ENCODE measurements at places on chromosomes 7 and 10.

GRCh38 chr10:23439961-23440889, 1.4 kb downstream of the OTUD1 start:
- DNase-seq = peak; percentile 32

DNA sequence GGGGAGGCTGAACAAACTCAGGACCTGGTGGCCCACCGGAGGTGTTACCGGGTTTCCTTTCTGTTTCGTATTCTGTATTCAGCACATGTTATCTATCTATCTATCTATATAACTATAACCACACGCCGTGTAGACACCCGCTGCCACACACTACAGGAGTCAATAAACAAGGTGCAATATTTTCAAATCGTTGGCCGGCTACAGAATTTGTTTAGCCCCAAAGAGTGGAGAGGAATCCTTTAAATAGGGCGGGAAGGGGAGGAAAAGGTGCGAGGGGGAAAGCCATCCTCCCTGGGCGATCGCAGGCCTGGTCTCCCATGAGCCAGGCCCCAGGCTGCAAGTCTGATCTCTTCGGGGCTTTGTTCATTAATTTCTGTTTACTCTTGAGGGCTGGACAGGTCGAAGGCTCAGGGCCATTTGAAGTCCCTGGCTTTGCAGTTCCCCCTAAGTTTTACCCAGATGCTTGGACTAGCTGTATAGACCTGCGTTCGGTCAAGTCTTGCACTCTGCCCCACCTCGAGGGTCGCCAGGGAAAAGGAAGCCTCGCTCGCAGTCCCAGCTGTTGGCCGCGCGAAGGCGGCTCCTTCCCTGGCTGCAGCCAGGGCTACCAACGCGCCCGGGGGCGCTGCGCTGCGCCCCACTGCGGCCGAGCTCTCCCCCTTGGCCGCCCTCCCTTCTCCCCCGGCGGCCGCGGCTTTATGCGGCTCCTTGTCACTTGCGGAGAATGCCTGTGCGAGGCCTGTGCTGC, 3.8 kb downstream of the NKX2-3 start:
- no peak for DNase-seq

DNA sequence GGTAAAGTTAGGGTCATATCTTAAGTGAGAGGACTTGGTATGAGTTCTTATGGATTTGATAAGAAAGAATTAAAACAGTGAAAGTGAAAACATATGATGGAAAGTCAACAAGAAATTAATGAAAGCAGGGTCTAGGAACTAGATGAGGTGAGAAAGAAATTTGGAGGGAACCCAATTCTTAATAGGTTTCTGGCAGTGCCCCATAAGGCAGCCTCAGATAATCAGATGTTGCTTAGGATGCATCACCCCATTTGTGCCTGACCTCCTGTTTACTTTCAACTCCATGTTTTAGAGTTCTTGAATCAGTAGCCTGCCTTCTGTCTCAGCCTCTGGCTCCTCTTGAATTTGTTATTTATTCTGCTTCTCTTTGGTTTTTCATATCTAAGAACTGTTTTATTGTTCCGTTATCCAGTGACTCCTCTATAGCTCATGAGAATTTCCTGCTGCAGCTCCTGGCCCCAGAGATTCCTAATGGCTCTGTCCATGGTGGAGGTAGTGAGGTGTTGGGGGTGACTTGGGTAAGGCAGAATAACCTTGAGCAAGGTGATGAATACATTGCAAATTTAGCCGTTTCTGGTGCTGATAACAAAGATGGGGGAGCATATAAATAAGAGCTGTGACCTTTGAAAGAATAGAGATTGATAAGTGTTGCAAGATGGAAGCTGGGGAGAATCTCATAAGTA, 17.6 kb downstream of the ITGB8 start:
- DNase-seq = no peak

DNA sequence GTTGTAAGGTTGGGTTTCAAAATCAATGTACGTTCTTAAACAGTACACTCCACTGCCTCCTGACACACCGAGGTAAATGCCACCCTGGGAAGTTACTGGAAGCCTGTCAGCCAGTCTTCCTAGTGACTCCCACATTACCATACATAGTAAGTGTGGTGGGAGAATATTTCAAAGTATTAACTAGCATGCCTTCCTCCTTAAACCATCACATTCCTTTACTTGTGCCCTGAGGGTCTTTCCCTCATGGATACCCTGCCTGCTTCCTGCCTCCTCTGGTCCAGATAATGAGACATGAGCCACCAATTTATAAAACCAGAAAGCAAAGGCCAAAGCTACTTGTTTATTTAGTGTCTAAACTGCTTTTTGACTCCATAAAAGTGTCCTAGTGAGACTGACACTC, 23.3 kb upstream of the SORCS3 start:
- DNase-seq = no peak

GRCh38 chr10:72171175-72171630, 44.6 kb upstream of the ANAPC16 start:
- no peak for DNase-seq

- DNase-seq = no peak
These were observed 152.2 kb downstream of the TMEM178B start for GRCh38 chr7:141225916-141226618.

- DNase-seq = no peak
These were observed 78.6 kb downstream of the TRRAP start for GRCh38 chr7:98956937-98957336.

All from stimulated activated CD4-positive, alpha-beta T cell treated with anti-CD3 and anti-CD28 coated beads, Interleukin-4, amount 100 ng/mL, for 4 hours (primary cell).